ENCODE measurements at places on chromosomes 1 and 21. TPM values are rescaled to one million over a fixed set of nuclear protein-coding genes. Genes with fewer than 3 reads are reported as not detected.
A peak's percentile ranks its signal among the peaks of the same experiment; 100 is the strongest.

GRCh38 chr21:34023691-34024373, 49.5 kb upstream of the MRPS6 start:
- no peak for DNase-seq

DNA sequence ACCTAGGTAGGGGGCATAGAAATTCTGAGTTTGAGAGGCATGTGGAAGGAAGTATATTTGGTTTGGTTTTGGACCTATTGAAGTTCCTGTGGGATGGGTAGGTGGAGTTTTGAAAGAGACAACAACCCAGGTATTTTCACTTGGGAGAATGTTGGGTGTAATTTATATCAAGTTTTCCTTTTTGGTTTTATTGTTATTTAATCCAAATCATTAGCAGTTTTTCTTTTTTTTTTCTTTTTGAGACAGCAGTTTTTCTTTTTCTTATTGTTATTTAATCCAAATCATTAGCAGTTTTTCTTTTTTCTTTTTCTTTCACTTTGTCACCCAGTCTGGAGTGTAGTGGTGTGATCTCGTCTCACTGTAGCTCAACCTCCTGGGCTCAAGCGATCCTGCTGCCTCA, 30.1 kb downstream of the RNF11 start:
- no peak for DNase-seq

DNA sequence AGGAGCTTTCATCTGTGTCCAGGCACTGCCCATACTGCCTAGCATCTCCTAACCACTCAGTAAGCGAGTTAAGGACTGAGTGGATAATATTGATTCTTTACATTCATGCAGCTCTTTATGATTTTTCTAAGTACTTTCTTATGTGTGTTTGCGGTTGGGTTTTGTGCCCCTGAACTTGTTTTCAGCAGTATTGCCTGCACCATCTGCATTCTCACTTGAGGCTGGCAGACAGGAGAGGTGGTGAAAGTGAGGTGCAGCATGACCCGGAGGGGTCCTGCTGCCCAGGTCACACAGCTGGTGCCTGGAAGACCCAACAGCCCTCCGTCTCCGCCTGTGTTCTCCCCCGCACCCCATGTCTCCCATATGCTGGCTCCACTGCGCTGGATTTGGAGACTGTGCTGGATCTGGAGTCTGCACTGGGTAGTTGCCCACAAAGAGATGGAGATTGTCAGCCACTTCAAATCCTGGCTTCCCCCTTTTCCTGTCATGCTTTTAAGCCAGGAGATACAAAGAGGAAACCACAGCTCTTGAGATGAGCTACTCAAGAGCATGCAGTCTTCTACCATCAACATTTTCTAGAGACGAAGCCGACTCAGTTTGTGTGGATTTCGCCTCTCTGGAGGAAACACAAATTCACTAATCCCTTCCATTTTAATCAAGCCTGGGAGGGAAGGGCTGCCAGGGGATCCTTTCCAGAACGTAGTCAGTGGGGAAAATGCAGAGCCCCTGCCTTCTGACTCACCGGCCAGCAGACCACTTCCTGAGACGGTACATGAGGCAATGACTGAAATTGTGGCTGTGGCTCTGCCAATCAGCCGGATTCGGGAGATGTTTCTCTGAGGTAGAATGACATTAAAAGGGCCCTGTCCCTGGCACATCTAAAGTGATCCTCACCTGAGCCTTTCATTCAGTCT, 71.7 kb upstream of the ANGPTL1 start:
- DNase-seq: peak; percentile 79

- peak; percentile 89 for DNase-seq
Measured at GRCh38 chr1:185500001-185500626, 183.1 kb upstream of the IVNS1ABP start.

GRCh38 chr1:35029761-35030160, 2.0 kb downstream of the ZMYM6 start:
- peak; percentile 15 for DNase-seq

DNA sequence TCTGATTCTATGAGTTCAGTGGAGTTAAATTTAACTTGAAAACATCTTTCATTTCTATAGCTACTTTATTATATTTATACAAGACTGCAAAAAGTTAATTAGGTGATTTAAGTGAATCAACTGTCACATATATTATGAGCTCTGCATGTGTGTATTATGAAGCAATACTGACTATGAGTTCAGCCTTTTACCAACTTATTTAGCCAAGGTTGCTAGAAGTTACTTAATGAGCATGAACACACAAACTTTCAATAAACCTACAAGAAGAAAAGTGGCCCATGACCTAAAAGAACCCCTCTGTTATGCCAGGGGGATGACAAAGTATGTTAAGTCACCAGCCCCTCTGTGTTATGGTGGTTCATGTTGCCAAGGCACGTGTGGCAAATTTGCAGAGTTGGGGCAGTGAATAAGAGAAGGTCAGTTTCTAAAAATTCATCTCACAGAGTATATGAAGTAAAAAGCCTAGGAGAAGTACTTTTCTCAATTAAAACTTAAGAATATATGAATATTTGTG, 86.7 kb upstream of the LYPLAL1 start:
- no peak for DNase-seq

- peak; percentile 4 for DNase-seq
Measured at GRCh38 chr1:247268390-247269045, 12.6 kb downstream of the VN1R5 start.

DNA sequence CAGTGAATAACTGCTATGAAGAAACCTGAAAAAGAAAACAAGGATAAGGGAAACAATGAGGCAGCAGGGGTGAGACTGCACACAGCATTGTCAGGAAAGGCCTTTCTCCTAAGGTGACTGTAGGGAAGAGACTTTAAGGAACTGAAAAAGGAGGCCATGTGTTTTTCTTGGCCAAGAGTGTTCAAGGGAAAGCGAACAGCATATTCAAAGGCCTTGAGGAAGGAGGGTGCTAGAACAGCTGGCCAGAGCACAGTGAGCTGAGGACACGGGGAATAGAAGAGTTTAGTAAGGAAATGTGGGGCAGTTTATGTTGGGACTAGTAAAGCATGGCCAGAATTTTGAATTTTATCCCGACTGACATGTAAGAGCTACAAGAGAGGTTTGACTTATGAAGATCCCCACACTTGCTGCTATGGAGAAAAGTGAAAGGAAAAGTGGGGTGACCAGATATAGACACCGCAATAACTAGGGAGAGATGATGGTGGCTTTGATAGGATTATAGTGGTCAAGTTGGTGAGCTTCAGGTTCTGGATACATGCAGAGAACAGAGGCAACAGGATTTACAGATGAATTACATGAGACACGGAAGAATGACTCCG, 1.4 kb downstream of the RWDD2B start:
- no peak for DNase-seq

DNA sequence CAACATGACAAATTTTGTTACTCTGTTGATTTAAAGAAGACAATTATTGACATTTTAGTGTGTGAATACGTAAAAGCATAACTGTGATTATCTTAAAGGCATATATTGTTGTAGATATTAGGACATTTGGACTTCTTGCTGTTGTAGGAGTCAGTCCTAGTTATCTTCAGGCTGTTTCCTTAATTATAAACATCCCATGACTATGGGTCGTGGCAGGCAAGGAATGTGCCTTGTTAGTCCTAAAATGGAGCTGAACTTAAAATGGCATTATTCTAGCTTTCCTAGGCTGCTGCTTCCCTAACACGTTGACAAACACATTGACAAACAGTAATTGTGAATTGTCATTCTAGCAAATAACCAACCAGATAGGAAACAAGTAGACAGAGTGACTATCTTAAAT, 4.4 kb upstream of the MPZL1 start:
- DNase-seq: no peak

DNA sequence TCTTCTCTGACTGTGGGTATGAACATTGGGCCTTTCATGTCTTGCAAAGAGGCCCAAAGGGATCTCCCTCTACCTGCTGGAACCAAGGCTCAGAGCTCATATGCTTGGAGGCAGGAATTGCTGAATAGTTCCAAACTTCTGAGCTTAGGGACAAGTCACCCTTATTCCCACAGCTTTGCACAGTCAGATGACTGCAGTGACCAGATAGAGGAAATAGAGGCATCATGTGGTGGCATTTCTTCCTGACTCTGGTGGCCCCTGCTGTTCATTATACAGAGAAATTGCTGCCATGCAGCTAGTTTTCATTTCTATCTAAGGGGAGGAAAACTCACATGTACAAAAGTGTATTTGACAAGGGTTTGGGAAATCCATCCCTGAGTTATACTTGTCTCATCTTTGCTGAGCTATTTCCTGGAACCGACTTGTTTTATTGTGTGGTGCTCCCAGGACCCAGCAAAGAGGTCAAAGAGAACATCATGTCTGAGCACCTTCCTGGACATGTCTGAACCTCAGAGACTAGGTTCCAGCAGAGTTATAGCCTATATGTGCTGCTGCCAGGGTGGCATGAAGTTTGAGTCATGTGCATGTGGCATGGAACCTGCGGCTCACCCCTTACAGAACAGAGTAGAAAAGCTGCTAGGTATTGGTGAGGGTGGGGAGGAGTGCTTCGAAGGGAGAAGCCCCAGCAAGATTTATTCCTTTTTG, 131.2 kb downstream of the PIK3R3 start:
- DNase-seq: no peak

GRCh38 chr1:165842671-165843129, 15.3 kb downstream of the UCK2 start:
- DNase-seq: peak; percentile 82

DNA sequence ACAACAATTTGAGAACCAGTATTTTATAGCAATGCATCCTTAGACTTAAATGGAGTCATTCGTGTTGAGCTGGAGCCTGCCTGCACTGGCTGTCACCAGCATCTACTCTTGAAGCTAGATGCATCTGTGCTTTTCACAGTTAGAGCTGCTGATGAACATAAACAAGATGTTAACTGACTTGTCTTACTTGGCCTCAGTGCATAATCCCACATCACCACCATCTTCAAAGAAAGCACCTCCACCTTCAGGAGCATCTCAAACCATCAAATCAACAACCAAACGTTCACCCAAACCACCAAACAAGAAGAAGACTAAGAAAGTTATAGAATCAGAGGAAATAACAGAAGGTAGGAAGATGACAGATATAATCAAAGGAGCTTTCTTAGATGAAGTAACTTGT, 71.1 kb downstream of the TPR start:
- DNase-seq: no peak

- DNase-seq: no peak
Measured at GRCh38 chr1:87132284-87132870, 196.3 kb upstream of the LMO4 start.

GRCh38 chr1:89302697-89303332, 30.2 kb upstream of the GBP5 start:
- no peak for DNase-seq

GRCh38 chr21:31161157-31161556, 122.9 kb upstream of the KRTAP19-8 start:
- DNase-seq: peak; percentile 66

GRCh38 chr1:202193614-202194327, at the start of gene LGR6:
TSS of gene LGR6 (plus strand) at chr1:202193799. CDS start at chr1:202193990, 191 bp downstream.
- no peak for DNase-seq

GRCh38 chr1:39671433-39671792, 494 bp downstream of the NT5C1A start:
- DNase-seq: no peak

- DNase-seq: no peak
Measured at GRCh38 chr21:33731447-33731846, 89.1 kb downstream of the ITSN1 start.

- DNase-seq: no peak
Measured at GRCh38 chr1:18539171-18539570, 58.4 kb downstream of the KLHDC7A start.

DNA sequence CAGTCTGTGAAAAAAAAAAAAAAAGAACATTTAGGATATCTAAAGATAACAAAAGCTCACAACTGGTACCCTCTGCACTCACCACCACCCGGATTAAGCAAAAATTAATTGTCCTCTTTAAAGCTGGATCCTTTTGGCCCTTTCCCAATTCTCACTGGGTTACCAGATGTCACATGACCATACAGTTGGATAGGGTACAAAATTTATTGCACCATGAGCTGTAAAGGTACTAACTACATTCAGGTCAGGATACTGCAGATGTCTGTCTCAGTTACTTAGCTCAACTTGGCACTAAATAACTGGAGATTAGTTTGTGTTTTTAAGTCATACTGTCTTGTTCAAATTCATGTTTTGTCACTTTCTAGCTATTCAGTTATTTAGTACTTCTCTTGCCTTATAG, 96.3 kb downstream of the GPATCH2 start:
- peak; percentile 8 for DNase-seq

Gene SEC16B
- total RNA-seq: 12.5 TPM

Gene CACNA1S
- 0.17 TPM for total RNA-seq

Gene TARS2
- 18.9 TPM for total RNA-seq

Gene CD34
- total RNA-seq: 1.2 TPM

Gene GBP7
- not detected for total RNA-seq
